ENCODE measurements at places on chromosomes 13 and 19.

GRCh38 chr13:23871616-23872220, 17.5 kb downstream of the MIPEP start:
- DNase-seq = peak; percentile 14

- no peak for DNase-seq
Measured at GRCh38 chr13:101773062-101773461, 320.6 kb downstream of the ITGBL1 start.

- DNase-seq = no peak
Measured at GRCh38 chr13:99356262-99357091, 49.3 kb upstream of the GPR183 start.

DNA sequence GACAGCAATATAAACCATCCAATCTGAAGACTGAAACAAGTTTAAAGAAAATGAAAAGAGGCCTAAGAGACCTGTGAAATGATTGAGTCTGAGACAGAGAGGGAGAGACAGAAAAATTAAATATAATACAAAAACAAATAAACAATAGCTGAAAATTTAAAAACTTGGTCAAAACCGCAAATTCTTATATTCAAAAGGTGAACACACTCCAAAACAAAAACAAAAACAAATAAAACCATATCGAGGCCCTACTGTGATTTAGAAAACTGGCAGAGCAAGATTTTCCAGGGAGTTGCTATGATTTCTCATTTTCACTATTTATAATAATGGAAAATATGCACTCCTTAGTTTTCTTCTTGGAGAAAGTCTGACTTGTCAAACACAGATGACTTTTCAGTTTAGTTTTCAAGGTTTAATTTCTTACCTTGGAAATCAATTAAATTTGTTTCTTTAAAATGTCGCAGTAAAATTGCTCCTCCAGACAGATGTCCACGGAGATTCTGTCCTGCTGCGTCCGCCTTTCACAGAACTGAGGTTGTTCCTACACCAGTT, 1420.3 kb downstream of the UQCRFS1 start:
- no peak for DNase-seq

Data from urothelium cell line (cell line).